ENCODE measurements at places on chromosomes 7 and 10.
A peak's percentile ranks its signal among the peaks of the same experiment; 100 is the strongest.

DNA sequence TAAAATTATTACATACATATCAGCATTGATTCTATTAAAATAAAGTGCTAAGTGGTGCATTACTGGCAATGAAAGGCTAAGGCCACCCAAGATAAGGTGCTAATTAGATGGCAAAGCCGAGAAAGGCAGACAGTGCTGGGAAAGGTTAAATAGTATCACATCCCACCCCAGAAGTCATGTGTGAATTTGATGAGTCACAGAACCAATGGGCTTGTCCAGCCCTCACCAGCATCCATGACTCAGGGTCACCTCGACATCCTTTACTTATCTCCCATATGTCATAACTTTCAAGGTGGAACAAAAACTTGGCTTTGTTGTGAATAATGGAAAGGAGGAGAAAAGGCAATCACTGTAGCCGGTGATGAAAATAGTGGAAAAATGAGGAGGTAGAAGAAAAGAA, 459.1 kb downstream of the PLXNA4 start:
- no peak for DNase-seq

DNA sequence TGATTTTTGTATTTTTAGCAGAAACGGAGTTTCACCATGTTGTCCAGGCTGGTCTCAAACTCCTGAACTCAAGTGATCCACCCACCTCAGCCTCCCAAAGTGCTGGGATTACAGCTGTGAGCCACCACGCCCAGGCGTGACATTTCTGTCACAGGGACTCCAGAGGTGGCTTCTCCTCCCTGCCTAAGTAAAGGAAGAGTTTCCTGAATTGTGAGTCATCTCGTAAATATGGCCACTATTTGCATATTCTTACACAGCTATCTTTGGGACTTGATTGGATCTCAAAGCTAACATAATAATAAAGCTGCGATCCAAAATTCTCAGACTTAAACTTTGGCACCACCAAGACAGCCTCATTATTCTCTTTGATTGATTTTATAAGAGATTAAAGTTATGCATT, 50.1 kb downstream of the ADARB2 start:
- no peak for DNase-seq

GRCh38 chr7:145313551-145313950, 477.7 kb upstream of the TPK1 start:
- no peak for DNase-seq

GRCh38 chr10:126309228-126309883, 78.9 kb downstream of the ADAM12 start:
- no peak for DNase-seq

DNA sequence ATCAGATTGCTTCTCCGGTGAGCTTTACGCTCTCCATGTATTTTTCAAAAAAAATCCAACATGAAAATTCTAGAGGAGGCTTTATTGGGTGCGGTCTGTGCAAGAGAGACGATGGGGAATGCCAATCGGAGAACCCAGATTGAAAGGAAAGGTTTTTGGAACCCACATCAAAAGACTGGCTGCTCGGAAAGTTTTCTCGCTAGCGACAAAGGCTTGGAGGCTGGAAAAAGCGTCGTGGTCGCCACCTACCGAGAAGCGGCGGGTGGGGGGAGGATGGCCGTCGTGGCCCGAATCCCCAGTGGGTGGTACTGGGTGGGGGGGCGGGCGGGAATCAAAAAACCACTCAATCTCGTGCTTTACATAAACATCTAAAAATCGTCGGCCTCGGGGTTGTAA, 1.1 kb upstream of the GTF2I start:
- DNase-seq: no peak

DNA sequence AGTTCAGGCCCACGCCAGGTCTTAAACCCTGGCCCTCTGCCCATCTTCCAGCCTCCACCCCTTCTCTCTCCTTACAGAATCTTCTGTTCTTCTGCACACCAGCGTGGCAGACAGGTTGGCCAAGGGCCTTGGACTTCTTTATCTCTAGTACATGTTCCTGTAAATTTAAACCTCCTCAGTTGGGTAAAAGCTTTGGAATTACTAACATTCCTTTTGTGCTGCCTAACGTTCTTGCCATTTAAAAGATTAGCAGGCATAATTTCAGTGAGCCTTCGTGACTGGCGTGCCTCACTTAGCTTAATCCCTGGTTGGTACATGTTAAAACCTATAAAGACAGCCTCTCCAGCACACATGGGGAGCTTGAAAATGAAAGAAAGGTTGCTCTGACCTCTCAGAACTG, 192.2 kb downstream of the CUX1 start:
- no peak for DNase-seq

GRCh38 chr10:30861221-30861620, 170.4 kb downstream of the ZNF438 start:
- DNase-seq: no peak

- no peak for DNase-seq
Observed at GRCh38 chr7:26657206-26657641, 207.2 kb downstream of the SKAP2 start.

GRCh38 chr10:34861293-34862021, 46.4 kb upstream of the PARD3 start:
- DNase-seq: peak; percentile 15

DNA sequence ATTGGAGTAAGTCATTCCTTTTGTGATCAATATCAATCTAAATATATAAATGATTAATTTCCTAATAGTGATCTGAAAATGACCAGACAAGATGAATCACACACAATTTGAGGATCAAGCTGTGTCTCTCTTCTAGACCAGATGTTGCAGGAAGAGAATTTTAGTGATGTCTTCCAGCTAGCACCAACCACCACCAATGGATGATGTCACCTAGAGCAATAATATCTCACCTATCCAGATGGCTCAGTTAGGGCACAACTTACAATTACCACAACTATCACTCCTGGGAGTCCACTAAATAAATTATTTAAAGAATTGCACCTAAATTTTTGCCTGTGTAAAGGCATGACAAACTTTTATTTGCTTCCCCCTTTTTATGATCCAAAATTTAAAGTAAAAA, 25.2 kb downstream of the RELN start:
- DNase-seq: no peak

- no peak for DNase-seq
Observed at GRCh38 chr7:143988976-143989745, 11.0 kb upstream of the OR6B1 start.

DNA sequence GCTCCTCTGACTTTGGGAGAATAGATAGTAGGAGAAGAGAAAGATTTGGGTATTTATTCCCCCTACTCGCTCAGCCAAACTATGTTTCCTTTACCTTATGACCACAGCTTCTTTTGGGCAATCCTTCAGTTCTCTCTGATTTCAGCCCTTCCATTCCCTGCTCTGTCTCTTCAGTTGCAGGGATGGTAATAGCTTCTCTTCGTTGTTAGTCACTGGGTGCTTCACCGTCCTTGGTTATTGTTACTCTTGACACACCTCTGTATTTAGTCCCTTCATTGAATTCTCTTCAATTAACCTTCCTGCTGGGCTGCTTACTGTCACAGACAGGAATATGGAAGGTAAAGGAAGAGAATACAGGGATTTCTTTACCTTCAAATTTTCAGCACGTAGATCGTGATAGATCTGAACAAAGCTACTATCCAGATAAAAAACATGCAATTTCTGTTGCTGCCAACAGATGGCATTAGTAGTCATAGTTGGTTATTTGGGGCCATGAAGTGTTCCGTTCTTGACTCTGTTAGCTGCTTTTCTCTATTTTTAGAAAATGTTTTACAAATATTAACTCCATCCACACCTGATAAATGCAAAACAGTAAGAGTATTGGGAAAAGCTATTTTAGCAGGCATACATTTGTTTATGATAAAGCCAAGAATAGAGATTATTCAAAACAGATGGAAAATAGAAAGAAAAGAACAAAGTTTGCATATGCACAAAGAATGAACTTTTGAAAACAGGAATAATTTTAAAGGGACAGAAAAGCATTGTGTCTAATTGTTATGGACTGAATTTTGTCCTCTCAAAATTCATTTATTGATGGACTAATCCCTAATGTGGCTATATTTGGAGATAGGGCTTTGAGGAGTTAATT, 14.0 kb upstream of the PTTG1IP2 start:
- no peak for DNase-seq

DNA sequence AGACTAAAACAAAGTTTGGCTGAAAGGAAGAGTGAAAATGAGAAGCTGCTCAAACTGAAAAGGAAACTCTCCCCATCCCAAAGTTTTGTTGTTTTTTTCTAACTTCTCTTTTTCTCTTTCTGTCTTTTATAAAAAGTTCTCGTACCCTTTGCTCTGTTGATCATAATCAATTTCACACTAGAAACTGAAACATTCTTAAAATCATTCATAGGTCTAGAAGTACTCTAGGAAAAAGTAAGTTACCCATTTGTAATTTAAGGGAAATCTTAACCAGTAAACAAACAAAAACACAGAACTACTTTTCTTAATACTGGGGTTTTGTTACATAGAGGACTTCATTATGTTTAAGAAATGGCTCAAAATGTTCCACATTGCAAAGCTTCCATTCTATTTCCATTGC, 339.8 kb downstream of the SEMA3D start:
- DNase-seq: no peak

GRCh38 chr7:152860310-152860709, 100.8 kb downstream of the ACTR3B start:
- DNase-seq: no peak

DNA sequence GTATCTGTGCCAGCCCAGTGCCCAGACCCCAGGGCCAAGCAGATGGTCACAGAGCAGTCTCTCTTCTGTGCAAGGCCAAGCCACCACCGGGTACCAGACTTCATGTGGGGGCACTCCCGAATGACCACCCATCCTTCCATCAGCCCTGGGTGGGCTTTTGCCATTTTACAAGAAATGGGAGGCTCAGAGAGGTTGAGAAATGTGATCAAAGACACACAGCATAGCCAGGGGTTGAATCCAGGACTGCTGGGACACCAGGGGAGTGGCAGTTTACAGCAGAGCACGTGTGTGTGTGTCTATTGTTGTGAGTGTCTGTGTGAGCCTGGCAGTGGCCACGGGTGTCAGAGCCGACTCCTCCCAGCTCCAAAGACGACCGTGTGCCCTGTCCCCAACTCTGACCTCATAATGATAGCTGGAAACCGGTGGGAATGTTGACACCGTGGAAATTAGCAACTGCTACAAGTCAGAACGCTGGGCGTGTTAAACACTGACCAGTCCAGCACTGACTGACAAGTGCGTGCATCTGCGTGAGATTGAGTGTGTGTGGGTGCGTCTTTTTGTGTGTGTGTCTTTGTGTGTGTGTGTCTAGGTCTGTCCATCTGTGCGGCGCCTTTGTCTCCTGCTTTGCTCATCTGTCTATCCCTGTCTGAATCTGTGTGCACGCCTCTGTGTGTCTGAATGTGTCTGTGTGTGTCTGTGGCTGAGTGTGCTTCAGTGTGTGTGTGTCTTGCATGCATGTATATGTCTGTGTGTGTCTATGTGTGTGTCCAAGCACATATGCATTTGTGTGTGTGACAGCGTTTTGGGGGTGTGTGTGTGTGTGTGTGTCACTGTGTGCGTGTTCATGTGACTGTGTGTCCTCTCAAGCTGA, 17.2 kb upstream of the SLC29A4 start:
- no peak for DNase-seq

- DNase-seq: no peak
Observed at GRCh38 chr7:96026010-96026409, 253.7 kb downstream of the DYNC1I1 start.

DNA sequence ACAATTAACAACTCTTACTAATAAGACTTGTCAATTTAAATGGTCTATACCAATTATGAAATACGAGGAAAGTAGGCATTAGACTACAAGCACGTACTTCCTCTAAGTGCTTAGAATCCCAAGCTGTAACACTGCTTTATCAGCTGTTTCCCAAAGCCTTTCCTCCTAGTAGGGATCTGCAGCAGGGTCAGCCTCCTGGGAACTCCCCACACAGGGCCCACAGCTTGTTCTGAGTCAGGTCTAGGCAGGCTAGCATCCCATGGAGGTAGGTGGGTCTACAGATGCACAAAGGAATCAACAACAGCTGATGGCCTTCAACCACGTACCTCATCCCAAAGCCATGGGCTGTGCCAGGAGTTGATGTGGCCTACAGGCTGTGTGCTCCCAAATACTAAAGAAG, 14.7 kb downstream of the MMS19 start:
- DNase-seq: no peak

DNA sequence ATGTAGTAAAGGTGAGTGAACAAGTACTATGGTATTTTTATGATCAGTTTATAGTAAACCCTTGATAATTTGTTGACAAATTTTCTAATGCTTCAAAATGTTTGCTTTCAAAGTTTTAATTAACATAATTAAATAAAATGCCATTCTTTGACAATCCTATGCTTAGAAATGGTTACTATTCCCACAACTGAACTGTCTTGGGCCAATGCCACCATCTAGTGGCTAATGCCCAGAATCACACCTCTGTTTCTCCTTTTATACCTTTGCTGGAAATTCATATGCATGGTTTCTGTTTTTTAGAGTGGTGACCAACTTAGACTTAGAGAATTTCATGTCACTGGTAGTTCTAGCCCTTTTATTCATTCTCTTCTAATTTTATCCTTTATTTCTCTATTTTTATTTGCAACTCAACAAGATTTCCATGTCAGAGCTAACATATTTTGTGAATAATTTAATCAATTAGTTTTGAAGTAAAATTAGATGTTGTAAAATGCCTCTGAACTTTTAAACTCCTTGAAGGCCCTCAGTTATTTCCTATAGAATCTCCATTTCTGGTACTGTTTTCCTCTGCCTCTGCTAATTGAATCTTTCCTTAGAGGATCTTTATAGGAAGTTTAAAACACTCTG, 31.1 kb downstream of the PCGF5 start:
- DNase-seq: no peak

GRCh38 chr7:142782922-142783900, 12.4 kb downstream of the PRSS2 start:
- peak; percentile 77 for DNase-seq

GRCh38 chr10:110865186-110865808, 6.4 kb upstream of the PDCD4 start:
- no peak for DNase-seq

DNA sequence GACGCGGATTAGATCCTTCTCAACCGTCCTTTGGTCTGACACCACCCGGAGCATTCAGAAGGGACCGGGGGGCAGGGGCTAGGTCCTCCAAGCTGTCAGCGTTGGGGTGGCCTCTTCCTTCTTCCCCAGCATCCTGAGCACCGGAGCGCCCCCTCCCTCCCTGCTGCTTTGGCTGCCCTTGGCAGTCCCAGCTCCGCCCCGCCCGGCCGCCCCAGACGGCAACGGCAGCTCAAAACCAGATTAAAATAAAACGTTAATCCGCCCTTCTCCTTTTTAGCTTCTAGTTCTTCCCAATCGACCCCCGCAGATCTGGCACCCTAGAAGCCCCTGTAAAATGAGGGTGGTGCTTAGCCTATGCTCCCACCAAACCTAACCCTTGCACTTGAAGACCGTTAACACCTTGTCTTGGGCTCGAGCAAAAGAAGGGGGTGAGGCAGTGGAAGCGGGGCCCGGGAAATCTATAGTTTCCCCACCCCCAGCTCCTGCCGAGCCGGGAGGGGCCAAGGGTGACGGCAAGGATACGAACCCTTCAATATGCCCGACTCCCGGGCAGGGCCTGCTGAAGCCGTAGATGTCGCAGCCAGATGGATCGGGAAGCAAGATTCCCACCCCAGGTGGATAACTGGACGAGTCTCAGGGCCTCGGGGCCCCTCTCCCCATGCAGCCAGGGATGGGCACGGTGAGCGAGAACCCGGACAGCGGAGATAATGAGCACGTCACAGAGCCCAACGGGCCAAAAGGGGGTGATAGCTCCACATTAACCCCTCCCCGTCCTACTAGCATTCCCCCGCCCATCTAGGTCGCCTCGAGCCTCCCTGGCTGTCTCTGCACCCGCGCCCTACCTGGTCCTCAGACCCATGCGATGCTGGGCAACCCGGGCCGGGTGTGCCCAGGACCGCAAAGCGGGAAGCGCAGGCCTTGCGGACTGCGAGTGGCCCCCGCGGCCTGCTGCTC, 169.7 kb downstream of the NRF1 start:
- DNase-seq: no peak

- DNase-seq: no peak
Observed at GRCh38 chr10:99785646-99786045, 3.2 kb downstream of the ABCC2 start.

Measured in NCI-H187 treated with DMSO at 0.1 percent for 48 hours (cell line).